Chondrocyte (in vitro differentiated cells): ENCODE measurements at places on chromosomes 11 and 22. TPM values are rescaled to one million over a fixed set of nuclear protein-coding genes. Genes with fewer than 3 reads are reported as not detected.
A peak's percentile ranks its signal among the peaks of the same experiment; 100 is the strongest.

GRCh38 chr11:110526323-110526722 lies 96.6 kb downstream of the FDX1 start:
- H3K4me3 ChIP-seq, result no peak overlapping the region
- H3K27me3 ChIP-seq, result no peaks in the 10 kb centered on the region
- peaks cover 4% of the 10 kb centered on the region for H3K36me3 ChIP-seq
- H3K4me1 ChIP-seq, result no peaks in the 10 kb centered on the region
- H3K27ac ChIP-seq, result no peak overlapping the region
- DNase-seq, result no peak

- H3K4me3 ChIP-seq, result no peak overlapping the region
- no peaks in the 10 kb centered on the region for H3K27me3 ChIP-seq
- no peaks in the 10 kb centered on the region for H3K36me3 ChIP-seq
- DNase-seq, result peak; percentile 28
Observed at GRCh38 chr11:34259087-34259486, 98.7 kb downstream of the ABTB2 start.

DNA sequence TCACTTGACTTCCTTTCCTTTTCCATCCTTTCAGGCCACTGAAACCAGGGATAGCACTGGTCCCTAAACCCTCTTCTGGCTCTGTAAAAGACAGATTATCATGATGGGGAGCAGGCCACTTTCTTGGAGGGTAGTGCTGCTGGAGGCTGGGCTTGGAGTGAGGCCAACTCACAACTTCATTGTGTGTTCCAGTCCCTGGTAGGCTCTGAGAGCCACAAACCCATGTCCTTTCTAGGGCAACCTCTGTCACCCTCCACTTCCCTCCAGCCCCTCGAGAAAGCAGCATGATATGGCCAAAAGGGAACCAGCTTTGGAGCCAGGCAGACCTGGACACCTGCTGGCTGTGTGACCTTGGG lies 2.3 kb downstream of the TKFC start:
- H3K36me3 ChIP-seq, result peaks cover 4% of the 10 kb centered on the region
- no peak overlapping the region for H3K4me3 ChIP-seq
- no peak for DNase-seq
- no peak overlapping the region for H3K27ac ChIP-seq
- peaks cover 32% of the 10 kb centered on the region for H3K4me1 ChIP-seq

- H3K36me3 ChIP-seq, result no peaks in the 10 kb centered on the region
- peaks cover 15% of the 10 kb centered on the region for H3K4me1 ChIP-seq
- H3K27me3 ChIP-seq, result no peaks in the 10 kb centered on the region
Observed at GRCh38 chr11:100857236-100858005, 170.3 kb downstream of the ARHGAP42 start.

The TRIM3 gene
- 27.2 to 36.9 TPM (median 27.6 TPM) in 3 replicates for total RNA-seq

The PDGFD gene
- total RNA-seq, result 0.44 to 5.0 TPM (median 0.45 TPM) in 3 replicates

The OR8H2 gene
- total RNA-seq, result not detected in 3 replicates

The EFCAB6 gene
- 0.49 to 1.5 TPM (median 1.1 TPM) in 3 replicates for total RNA-seq
